Forelimb muscle (tissue), 1 donor: ENCODE measurements at places on chromosomes 12 and 14. TPM values are rescaled to one million over a fixed set of nuclear protein-coding genes. Genes with fewer than 3 reads are reported as not detected.

IFNG-AS1 gene
- 0.15 TPM for polyA plus RNA-seq

- DNase-seq = no peak
These were observed 80.0 kb downstream of the BORCS5 start for GRCh38 chr12:12436831-12437345.

- DNase-seq = no peak
These were observed 88.8 kb downstream of the NAV3 start for GRCh38 chr12:77919450-77919849.

DNA sequence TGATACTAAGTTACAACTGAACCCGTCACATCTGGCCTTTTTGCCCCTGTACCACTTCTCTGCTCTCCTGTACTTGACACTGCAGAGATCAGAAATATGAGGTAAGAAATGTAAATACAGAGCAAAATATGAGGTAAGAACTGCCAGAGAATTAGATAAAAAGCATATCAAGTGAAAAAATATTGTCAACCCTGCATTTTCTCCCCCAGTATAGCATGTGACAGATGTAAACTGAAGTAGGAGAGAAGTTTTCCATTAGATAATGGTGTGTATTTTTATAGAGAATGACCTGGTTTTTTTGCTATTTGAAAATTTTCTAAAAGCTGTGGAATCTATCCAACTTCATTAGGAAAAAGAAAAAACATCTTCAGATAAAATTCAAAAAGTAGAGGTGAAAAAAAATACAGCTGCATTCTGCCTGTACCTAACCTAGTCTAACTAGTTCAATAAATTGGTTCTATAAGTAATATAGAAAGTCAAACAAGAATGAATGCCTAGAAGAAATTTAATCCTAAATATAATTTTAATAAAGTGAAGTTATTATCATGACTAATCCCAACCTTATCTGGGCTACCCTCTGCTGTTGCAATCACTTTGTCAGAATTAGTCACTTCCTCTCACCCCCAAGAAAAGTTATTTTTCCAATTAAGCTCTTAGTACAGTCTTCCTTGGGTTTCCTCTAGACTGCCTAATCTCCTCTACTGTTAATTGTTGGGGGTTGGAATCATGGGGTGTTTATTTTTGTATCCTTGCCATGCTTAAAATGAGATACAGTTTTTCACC lies 210.0 kb downstream of the RASSF9 start:
- no peak for DNase-seq

GRCh38 chr12:61563665-61564450 lies 696.3 kb upstream of the USP15 start:
- DNase-seq = no peak

DNA sequence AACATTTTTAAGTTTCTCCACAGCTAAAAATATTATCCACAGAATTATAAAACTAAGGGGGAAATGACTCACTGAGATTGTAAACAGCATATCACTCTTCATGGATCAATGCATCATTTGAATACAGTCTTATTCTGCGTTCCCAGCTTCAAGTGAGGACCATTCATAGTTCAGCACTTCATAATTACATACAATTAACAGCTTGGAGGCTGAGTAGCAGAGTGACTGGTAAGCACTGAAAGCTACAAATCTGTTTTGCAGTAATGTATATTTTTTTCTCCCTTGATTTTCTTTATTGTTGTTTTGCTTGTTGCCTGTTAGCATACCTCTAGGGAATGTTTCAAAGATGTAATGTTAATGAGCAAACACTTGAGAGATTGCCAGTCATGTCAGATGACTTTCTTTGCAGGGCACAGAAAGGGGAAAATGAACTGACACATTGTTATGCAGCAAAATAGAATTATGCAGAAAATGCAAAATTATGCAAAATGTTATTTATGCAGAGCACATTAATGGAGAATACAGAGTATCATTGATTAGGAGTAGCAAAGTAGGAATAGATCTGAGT lies 138.6 kb downstream of the RPS29 start:
- no peak for DNase-seq

DNA sequence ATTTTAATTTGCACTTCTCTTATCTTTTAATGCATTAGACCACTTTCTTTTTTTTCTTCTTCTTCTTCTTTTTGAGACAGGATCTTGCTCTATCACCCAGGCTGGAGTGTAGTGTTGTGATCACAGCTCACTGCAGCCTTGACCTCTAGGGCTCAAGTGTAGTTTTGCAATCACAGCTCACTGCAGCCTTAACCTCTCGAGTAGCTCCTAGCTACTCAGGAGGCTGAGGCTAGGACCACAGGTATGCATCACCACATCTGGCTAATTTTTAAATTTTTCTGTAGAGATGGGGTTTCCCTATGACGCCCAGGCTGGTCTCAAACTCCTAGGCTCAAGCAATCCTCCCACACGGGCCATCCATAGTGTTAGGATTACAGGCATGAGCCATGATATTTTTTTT lies 12.7 kb downstream of the TMED8 start:
- no peak for DNase-seq

DNA sequence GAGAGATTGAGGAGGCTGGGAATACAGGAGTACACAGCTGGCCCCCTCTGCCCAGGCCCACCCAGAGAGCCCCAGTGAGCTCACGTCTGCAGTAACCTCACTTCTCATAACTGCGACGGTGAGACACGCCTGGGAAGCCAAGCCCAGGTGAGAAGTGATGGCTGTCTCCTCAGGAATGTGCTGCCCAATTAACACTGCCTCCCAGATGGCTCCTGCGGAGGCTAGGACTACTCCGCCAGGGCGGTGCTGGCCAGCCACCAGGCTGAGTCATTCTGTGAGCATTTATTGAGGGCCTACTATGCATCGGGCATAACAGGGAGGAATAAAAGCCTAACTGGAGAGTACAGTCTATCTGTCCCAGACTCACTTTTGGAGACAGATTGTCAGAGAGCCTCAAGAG lies 9.3 kb upstream of the TMEM106C start:
- no peak for DNase-seq

- DNase-seq = no peak
These were observed 135.3 kb downstream of the PAPOLA start for GRCh38 chr14:96637521-96637920.

DNA sequence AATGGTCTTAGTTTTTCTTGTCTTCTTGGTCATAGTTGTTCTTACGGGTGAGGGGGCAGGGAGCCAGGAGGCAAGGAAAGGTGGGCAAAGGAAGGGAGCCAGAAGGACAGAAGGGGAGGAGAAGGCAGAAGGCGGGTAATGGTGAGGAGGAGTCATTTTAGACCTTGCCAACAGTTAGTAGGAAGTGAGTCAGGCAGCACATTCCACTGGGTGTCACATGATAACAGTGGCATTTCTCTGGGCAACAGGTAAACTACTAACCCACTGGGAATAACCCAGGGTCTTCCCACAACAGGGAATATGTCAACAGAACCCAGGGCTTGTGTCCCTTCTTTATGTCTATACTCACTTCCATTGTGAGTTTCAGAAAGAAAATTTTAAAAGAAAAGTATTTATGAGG lies 127.6 kb downstream of the SLC8A3 start:
- DNase-seq = no peak

DNA sequence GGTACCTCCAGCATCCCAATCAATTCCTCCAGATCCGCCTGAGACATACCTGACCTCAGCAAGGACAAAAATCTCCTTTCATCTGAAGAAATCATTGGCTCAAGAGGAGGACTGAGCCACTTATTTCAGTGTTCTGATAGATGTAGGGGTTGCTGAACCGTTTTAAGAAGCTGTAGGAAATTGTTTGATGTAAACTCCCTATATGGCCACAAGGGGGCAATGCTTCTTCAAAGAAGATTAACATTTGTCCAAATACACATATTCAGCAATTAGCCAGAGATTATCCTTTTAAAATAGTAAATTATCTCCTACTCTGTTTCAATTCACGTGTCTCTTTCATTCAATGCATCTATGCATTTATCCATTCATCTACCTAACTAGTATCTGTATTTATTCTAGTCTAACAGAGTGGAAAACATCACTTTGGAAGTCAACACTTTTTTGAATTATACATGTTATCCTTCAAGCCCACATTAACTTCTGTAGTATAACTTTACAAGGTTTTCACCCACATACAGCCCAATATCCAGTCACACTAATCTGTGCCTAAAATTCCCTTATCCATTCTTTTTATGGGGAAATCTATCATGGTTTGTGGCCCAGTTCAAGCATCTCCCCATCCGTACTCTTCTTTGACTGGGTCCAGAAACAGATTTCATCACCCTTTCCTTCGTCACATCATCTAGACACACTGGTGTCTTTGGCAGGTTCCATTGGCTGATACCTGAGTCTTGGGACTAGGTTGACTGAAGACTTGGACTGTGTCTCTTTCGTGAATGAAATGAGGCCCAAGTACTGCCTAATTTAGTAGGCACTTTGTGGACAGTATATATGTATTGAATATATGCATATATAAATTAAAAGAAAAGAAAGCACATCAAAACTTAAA lies 411.0 kb upstream of the OR4E1 start:
- DNase-seq = peak; percentile 32

- DNase-seq = no peak
These were observed 89.5 kb upstream of the BCL2L14 start for GRCh38 chr12:11981121-11981733.

PCED1B gene
- polyA plus RNA-seq = 0.47 TPM

GRCh38 chr12:43318021-43318420 lies 234.0 kb downstream of the ADAMTS20 start:
- no peak for DNase-seq

- DNase-seq = no peak
These were observed 43.9 kb upstream of the NUDT4 start for GRCh38 chr12:93333828-93334227.

DNA sequence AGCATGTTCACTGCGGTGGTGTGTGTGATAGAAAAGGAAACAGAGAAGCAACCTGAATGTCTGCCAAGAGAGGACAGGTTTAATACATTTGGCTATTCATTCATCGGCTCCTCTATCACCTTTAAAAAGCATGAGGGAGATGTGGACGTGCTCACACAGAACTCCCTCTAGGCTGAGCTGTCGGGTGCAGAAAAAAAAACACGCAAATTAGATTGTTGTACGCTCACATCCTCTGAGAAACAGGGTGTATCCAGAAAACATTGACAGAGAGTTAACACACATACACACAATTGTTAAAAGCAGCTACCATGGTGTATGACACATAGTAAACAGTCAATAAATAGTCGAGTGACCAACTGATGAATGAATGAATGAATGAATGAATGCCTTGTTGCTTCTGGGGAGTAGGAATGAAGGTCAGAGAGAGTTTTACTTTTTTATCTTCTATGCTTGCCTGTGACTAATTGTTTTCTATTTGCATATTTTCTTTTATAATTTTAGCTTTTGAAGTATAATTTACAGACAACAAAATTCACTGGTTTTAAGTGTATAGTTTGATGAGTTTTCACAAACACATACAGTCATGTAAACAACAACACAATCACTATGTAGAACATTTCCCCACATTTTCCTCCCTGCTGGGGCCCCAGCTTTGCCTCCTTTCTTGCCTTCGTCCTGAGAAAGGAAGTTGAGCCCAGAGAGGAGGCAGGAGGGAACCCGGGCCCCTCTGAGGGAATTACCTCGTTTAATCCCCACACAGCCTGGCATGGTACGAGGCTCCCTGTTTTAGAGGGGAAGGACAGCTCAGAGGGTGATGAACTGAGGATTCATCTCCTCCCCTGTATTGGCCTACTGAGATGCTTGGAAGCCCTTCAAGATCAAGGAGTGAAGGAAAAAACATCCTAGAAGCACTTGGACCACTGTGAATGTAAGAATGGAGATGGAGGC lies 19.7 kb upstream of the FAM222A start:
- no peak for DNase-seq

DNA sequence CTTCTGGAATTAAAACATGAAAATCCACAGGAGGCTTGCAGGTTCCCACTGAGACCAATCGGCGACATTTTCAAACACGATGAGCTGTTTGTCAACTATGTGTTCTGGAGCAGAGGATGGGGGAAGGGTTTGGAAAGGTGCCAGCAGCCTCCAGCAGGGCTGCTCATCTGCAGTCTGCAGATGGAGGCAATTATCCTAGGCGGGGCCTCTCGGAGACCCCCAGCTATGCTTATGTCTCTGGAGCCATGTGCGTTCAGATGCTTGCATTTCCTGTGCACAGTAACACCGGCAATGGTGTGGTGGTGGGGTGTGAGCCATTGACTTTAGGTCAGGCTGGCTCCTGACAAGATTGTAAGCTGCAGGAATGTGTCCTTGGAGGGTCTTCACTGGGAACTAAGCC lies 51.7 kb downstream of the RPH3A start:
- DNase-seq = peak; percentile 22

OR4E1 gene
- polyA plus RNA-seq = not detected

DNA sequence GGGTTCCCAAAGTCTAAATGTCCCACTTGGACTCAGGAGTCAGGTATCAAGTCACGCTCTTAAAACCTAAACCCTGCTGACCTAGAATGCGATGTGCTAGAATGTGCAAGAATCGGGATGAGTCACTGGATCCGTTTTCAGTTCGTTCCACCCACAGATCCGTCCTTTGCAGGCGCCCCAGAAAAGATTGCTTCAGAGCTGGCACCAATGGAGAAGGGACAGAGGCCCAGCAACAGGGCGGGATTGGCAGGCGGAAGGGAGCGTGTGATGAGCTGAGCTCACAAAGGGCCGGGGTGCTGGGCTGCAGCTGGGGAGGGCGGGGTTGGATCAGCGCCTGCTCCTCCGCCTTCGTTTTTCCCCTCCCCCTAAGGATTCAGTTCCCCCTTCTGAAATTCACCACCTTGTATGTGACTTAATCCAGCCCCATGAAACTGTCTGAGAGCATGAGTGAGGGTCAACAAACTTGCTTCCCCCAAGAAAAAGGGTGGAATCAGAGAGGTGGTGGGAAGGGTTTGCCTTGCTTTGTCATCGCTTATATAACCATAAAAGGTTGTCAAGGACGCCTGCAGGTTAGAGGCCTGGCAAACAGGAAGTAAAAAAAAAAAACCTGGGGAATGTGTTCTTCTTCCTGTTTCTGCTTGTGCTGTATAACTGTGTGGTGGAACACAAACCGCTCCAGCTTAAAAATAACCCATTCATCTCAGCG lies 2.8 kb upstream of the UBC start:
- peak; percentile 97 for DNase-seq

- DNase-seq = no peak
These were observed 257.0 kb downstream of the ETNK1 start for GRCh38 chr12:22881878-22882385.

GRCh38 chr12:11240348-11240930 lies 29.1 kb downstream of the PRB3 start:
- no peak for DNase-seq

- DNase-seq = no peak
These were observed 15.2 kb downstream of the DAD1 start for GRCh38 chr14:22573804-22574203.

DNA sequence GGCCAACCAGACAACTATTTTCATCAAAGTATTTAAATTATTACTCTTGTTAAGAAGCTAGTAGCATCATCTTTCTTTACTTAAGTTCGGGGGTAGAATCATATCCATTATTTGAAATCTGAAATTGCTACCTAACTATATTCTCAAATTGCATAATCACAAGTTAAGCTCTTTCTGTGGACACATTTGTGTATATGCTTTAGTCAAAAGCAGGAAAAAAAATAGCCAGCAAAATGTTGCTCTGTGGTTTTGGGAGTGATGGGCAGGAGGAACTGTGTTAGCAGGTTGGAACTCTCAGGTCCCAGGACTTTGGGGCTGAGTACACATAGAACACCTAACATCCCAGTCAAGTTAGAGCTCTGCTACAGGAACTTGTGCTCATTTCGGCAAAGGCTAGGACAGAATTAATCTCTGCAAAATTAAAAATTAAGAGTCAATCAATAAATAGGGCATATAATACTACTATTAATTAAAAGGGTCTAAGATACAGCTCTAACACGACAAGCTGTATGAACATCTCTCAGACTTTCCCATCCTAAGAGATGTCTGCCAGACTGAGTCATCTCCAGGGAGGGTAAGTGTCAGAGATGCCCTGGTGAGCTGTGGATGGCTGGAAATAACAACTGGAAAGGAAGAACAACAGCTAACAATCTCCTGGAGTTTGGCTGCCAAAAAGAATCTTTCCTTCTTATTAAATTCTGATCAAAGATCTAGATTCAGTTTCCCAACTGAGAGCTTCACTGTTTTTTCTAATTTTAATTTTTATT lies 203.5 kb upstream of the GZMB start:
- DNase-seq = no peak
